ENCODE measurements at places on chromosomes 3 and 15.

- peak; percentile 44 for DNase-seq
Measured at GRCh38 chr3:187770224-187770623, 25.0 kb upstream of the BCL6 start.

- no peak for DNase-seq
Measured at GRCh38 chr3:152879130-152879789, 44.3 kb downstream of the P2RY1 start.

GRCh38 chr3:109930582-109930981, 593.2 kb upstream of the DPPA4 start:
- no peak for DNase-seq

GRCh38 chr3:171284308-171285075, 175.7 kb downstream of the TNIK start:
- peak; percentile 14 for DNase-seq

DNA sequence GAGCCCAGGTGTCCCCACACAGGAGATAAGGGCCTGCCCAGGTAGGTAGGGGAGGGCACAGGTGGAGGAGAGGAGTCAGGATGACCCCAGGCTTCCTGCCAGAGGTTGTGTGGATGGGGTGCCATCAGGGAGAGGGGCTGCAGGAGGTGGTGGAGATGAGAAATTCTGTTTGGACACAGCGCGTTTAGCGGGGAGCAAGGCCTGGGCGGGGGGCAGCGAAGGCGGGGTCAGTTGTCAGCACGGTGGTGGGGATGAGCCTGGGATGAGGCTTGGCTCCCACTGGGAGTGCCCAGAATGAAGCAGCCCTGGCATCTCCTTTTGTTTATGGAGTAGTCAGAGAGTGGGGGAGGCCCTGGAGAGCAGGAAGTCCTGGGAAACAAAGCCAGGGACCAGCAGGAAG, 14.6 kb downstream of the RNF123 start:
- DNase-seq: no peak

GRCh38 chr15:87207251-87207650, 1049.3 kb downstream of the NTRK3 start:
- no peak for DNase-seq

DNA sequence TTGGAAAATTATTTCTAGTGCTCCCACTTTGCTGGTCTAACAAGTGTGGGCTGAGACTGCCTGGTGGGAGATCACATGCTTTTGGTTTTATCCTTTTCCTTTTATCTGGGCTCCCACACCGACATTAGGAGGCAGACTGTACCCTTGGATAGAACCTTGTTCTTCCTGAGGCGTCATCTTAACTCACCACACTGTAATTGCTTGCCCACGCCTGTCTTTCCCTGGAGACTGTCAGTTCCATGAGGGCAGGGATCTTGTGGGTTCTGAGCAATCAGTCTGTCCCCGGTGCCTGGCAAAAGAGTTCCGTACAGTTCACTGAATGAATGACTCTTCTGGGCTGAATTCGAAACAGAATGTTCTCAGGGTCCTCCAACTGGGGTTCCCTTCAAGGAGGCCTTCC, 124.6 kb upstream of the ABHD17C start:
- DNase-seq: no peak

Data from GM13977 (cell line).